Aorta (tissue), 5 donors: ENCODE measurements at places on chromosomes 5 and 9. TPM values are rescaled to one million over a fixed set of nuclear protein-coding genes. Genes with fewer than 3 reads are reported as not detected.

PPIC gene
- 71.1 TPM for total RNA-seq

SPEF2 gene
- total RNA-seq = 4.4 TPM

TLX3 gene
- not detected for total RNA-seq

STXBP1 gene
- total RNA-seq = 50.0 TPM

SUB1 gene
- 192 TPM for total RNA-seq

GOLGA2 gene
- total RNA-seq = 163 TPM

PCDHA4 gene
- total RNA-seq = 0.90 TPM

JAKMIP2 gene
- 0.42 TPM for total RNA-seq

GRCh38 chr9:100437860-100438805 lies 11.2 kb downstream of the MSANTD3 start:
- peak; percentile 75 for DNase-seq

GRCh38 chr9:110153431-110153830 lies 54.5 kb downstream of the C9orf152 start:
- no peak for DNase-seq

DNA sequence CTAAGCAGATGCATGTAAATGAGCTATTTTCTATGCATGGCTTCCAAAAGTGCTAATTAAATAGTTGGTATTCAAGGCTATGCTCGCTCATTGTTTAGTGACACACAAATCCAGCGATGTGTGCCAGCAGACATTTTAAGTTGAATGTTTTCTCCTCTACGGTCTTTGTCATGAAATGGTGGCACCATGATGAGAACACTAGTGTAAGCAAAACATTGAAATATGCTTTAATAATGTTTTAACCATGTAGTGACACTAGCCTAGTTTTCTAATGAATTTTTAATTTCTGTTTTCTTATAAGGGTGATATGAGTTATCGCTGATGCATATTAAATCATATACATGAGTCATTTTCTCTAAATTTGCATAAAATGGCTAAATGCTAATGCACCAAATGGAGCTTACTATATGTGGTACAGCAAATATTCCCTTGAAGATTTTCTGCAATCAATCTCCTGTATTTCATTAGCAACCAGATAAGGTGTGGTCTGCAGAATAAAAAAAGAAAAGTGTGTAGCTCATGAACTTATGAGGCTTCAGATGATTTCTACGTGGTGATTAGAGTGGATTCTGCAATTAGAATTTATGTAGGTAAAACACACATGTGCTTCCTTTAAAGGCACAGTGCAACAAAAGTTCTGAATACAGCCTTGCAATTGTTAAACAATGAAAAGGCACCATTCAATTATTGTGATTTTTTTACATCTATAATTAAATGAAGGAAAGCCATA lies 226.6 kb downstream of the MEF2C start:
- DNase-seq = no peak

- no peak for DNase-seq
Measured at GRCh38 chr9:20237686-20238085, 384.6 kb downstream of the MLLT3 start.

DNA sequence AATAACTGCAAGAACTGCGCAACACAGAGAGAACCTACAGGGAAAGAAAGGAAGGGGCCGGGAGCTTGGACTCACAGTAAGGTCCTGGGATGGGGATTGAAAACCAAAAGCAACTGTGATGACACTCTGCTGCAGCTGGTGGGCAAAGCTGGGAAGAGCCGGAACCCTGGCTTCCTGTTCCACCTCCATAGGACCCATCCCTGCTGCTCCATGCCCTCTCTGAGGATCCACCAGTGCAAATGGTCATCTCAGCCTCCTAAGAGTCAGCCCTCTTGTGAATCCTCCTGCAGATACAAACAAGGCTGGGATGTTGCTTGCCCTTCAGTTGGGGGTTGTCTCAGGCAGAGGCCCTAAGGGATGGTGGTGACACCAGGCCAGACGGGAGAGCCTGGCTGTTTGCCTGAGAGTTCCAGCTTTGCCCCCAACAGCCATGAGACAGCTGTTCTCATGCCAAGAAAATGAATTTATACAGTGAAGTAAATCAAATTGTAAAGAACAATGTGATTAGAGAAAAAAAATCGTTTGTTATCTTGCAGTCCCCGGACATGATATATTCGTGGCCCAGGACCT lies 90.8 kb downstream of the TENT4A start:
- no peak for DNase-seq

DNA sequence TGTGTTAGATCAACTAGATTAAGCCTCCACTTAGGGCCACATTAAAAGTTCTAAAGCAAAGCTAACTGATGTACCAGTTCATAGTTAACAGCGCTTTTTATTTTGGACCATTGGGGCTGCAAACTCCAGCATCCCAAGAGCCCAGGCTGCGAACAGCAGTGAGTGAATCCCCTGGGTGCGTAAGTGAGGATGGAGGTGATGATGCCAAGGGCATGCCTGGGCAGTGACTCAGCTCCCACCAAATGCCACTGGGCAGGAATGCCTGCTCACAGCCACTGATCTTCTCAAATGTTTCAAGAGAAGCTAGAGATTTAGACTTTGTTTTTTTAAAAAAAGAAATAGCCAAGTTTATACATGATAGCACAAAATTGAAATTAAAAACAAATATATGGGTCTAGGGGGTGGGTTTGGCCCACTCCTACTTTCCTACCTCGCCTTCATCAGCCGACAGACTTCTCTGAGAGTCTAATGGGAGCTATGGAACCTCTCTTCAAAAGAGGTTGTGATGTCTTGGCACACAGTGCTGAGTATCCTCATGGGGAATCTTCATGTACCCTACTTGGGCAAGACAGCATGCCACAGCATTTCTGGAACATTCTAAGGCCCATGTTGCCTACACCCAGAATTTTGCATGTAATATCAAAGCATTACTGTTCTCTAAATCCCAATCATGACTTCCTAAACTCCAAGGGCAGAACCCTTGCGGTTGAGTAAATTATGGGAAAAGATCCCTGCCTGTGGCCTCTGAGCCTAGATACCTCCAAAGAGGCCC lies 398.1 kb downstream of the EBF1 start:
- DNase-seq = peak; percentile 82

DNA sequence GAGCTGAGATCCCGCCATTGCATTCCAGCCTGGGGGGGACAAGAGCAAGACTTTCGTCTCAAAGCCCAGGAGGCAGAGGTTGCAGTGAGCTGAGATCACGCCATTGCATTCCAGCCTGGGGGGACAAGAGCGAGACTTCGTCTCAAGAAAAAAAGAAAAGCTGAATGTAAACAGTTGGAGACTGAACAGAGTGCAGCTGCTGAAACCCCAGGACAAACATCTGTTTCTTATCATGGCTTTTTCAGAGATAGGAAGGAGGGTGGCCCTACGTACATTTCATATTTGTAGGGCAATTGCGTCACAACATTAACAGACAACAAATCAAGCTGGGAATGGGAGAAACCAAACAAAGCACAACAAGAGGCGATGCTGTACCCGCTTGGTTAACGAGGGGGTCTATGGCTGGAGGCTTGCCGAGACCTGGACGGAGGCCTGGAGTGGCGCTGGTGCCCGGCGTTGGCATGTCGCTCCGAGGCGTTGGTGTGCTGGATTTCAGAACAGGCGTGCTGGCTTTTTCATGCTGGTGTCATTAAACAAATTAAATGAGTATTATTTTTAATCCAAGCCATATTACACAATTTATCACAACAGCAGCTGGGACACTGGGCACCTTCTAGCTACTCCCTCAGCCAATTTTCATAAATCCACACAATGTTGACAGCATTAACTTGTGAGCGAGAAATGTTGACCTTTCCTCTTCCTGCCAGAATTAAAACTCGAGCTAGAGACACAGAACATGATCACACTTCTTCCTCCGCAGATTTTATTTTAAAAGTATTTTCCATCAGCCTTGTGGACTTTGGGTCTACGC lies 76.1 kb downstream of the TLE1 start:
- peak; percentile 68 for DNase-seq

DNA sequence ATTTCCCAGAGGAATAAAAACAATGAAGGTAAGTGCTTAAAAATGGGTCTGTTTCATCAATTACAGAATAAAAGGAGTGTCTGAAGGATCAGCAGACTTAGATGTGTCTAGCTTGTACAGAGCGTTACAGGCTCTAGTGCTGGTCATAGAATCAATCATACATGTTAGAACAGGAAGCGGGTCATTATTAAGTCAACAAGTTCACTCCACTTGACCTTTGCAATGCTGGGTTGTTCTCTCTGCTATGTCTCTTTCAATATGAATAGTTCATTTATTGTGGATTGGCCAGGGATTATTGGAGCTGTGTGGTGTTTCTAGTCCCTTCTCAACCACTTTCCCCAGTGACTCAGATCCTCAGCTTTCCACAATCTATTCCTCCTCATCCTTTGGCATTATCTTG lies 20.7 kb upstream of the EGFLAM start:
- no peak for DNase-seq

- no peak for DNase-seq
Measured at GRCh38 chr5:6979061-6979460, 265.8 kb downstream of the TENT4A start.

DNA sequence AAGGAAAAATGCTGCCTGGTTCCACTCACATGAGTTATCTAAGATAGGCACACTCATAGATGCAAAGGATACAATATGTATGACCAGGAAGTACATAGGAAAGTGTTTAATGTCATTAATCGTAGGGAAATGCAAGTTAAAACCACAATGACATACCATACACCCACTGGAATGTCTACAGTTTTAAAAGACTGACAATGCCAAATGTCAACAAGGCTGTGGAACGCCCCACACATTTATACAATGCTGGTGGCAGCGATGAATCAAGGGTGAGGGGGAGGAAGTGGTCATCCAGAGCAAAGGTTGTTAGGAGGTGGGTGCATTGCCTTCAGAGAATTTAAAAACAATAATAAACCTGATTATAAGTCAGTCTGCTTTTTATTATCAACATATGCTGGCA lies 437.8 kb downstream of the ARHGEF28 start:
- no peak for DNase-seq

DNA sequence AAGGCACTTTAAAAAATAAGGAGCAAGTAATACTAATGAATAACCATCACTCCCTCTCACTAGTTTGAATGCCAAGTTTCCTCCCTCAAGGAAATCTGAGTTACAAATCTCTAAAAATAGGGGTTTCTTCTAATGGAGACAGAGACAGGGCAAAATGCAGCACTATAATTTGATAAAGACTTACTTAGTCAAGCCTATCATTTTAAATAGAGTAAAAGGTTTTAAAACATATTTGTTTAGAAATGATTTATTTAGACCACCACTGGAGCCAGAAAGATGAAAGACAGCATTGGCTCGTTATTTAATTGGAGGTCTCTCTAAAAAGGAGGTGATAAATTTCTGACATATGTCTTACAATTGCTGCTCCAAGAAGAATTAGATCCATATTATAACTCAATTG lies 228.7 kb downstream of the TLE1 start:
- no peak for DNase-seq

DNA sequence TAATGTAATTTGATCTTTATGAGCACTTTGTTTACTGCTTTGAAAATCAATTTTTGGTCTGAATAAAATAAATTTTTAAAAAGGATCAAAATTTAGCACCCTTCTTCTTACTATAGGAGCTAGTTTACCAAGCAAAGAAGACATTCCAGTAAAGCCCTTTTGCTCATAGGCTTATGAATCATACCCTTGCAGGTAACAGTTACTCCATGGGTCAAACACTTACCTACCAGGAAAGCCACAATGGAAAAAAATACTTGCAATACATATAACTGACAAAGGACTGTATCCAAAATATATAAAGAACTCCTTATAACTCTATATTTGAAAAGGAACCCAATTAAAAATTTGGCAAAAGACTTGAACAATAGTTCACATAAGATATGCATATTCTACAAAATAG lies 66.6 kb downstream of the SHOC1 start:
- DNase-seq = no peak

DNA sequence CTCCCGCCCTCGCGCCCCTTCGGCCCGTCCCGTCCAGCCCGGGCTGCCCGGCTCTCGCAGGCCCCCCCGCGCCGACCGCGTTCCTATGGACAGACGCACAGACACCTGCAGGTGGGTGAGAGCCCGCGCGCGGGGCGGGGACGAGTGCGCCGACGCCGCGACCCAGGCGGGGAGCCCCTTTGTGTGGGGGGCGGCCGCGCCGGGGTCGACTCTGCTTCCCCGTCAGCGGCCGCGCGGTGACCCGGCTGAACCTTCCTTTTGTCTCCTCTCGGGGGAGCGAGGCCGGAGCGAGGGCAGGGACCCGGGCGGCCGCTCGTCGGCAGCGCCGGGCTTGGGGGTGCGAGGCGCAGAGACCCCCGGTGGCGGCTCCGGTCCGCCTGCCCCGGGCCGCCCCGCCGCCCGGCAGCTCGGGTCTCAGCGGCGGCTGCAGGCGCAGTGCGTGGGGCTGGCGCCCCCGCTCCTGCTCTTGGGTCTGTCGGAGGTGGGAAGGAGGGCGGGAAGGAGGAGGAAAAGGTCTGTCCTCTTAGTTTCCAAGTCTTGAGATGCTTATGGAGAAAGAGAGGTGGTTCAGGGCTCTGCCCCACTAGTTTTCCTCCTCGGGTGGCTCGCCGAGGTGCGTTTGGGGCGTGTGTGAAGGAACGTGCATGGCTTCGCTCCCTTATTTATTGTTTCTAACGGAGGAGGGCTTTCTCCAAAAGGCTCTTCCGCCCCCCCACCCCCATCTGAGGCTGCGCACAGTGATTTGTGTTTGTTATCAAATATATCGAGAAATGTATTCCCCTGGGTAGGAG lies 576 bp downstream of the KIAA1958 start:
- DNase-seq = peak; percentile 74

DNA sequence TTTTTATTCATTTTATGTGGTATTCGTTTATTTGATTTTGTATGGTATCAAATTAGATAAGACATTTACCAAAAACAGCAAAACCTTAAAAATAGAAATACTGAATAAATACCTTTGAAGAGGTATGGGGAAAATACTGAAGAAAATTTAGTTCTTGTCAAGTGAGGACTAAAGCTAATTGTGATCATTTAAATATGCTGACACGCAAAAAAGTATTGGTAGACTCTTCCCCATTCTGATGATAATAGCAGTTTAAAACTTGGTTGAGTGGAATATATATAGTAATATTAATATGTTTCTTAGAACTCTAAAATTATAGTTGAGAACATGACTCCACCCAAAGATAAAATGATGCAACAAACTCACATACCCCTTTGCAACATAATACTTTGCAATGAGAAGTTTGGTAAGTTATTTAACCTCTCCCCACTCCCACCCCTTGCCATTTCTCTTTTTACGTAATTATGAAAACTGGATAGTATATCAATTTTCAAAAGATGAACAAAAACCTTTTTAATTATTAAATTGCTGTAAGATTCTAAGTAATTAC lies 30.1 kb upstream of the SNX24 start:
- no peak for DNase-seq

- no peak for DNase-seq
Measured at GRCh38 chr9:19552282-19553105, 143.7 kb downstream of the ACER2 start.

DNA sequence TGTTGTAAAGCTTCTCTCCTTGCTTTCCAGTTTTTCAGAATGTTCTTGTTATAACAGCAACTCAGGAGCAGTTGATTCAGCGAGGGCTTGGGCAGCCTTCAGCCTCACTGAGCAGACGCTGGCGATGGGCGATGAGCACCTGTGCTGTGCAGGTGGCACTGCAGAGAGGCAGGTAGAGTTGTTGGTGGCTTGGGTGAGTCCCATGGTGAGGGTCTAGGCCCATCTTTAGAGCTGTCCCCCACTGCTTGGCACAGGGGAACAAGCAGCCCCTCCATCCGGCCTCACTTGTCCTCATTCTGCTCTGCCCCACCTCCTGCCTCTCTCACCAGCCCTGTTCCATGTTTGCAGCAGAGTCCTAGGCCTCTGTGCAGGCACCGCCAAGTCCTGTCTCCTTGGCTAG lies 6.1 kb upstream of the CXCL14 start:
- no peak for DNase-seq

- no peak for DNase-seq
Measured at GRCh38 chr5:68415177-68416085, 199.9 kb downstream of the PIK3R1 start.
